ENCODE measurements at places on chromosomes 6 and 20.

- no peak for DNase-seq
These were observed 5.4 kb downstream of the NELFCD start for GRCh38 chr20:58986286-58986967.

DNA sequence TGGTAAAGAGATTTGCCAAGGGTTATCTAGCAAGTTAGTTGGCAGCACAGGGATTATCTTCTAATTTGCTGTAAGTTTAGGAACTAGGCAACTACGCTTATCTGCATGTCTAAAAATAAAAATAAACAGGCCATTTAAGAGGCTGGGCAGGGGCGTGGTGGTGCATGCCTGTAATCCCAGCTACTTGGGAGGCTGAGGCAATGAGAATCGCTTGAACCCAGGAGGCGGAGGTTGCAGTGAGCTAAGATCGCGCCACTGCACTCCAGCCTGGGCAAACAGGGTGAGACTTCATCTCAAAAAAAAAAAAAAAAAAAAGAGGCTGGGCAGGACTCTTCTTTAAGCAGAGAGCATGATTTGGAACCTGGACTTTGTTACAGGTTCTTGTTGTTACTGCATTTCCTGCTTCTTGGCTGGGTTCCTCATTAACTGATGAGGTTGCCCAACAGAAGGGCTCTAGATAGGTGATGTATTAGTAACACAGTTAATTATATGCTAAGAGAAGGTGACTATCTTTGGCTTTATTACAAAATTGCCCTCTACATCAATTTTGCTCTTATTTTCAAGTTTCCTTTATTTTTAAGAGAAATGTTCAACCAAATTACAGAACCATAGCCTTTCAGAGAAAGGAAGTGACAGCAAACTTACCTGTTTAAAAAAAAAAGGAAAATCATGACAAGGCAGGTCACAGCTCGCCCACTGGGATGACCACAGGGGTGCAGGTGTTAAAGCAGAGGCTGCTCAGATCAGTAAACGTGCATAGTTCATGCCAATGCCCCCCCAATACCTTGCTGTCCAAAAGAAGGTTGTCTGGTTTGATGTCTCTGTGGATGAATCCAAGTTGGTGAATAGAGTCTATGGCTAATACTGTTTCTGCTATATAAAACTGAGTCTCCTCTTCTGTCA lies 32.5 kb downstream of the STK38 start:
- no peak for DNase-seq

- DNase-seq = no peak
These were observed 279.3 kb downstream of the HACE1 start for GRCh38 chr6:104580452-104580851.

DNA sequence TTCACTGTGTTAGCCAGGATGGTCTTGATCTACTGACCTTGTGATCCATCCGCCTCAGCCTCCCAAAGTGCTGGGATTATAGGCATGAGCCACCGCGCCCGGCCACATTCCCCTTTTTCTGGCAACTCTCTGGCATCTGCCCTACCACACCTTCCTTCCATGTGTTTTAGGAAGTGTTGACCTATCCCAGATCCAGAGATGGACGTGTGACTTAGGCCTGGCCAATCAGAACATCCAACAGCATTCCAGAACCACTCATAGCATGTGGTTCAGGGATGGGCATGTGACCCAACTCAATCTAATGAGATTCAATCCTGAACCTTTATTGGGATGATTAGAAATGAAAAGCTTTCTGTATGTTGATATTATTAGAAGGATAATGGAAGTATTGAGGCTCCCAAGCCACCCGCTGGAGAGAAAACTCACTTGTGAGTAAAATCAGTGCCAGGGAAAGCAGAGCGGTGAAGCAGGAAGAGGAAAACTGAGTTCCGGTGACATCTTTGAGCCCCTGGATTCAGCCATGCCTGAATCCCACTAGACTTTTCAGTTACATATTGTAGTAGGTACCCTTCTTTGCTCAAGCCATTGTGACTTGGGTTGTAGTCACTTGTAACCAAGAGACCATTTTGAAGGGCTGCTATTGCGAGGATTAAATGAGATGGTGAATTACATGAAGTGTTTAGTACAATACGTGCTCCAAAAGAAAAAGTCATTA lies 42.8 kb upstream of the ARFGEF2 start:
- DNase-seq = no peak

- DNase-seq = no peak
These were observed 8.1 kb downstream of the SYCP2L start for GRCh38 chr6:10894958-10895357.

- no peak for DNase-seq
These were observed 9.8 kb upstream of the AMD1 start for GRCh38 chr6:110864824-110865223.

- DNase-seq = no peak
These were observed 94.6 kb downstream of the FOXA2 start for GRCh38 chr20:22489626-22490286.

- DNase-seq = no peak
These were observed 121.7 kb downstream of the MRPL14 start for GRCh38 chr6:44005507-44005903.

DNA sequence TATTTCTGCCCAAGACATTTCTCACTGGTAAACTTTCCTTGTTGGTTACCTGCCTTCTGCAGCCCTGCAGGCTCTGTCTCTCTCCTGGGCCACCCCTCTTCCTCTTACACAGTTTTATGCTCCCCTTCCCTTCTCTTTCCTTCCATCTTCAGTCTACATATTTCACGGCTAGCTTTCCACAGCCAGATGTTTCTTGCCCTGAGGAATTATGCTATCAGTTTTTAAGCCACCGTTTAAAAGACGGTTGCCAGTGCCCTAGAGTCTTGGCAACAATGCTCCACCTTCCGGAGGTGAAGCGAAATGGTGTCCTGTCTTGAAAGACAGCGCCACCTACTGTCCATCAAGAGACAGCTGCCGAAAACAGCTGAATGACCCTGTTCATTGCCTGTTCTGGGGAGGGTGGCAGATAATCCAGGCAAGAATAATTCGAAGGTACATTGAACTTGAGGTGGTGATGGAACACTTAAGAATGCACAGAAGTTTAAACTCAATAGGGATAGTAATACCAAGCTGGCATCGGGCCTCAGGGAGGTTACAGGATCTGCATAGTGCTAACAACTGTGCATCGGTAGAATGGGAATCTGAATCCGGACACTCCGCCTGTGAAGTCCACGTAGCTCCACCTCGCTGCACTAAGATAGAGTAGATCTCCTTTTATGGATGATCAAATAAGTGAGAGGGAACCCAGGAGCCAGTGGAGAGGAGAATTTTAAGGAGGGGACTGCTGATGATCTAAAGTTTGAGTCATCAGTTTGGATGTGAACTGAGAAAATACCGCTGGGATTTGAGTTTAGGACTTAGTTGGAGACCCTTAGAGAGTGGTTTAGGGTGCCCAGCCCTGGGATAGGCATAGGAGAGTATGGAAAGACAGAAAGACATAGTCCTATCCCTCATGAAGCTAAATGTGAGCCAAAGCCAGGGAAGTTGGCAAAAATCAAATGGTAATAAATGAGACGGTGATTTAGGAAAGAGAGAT lies 4.8 kb upstream of the TRIM40 start:
- DNase-seq = peak; percentile 46

DNA sequence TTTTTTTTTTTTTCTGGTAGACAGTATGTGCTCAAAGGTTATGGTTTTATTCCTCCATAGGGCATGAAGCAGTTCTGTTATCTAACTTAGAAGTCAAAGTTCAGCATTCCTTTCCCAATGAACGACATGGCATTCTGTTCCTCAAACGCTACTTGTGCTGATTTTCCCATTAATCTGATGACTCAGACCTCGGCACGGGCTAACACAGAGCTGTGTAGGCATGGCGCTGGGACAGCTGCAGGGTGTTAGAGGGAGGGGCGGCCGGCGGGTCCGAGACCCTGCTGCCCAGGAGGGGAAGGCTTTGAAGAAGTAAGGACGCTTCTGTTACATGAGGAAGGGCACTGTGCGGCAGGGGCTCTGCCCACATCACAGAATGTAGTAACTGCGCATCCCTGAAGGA lies 93.6 kb upstream of the AGPAT4 start:
- DNase-seq = no peak

DNA sequence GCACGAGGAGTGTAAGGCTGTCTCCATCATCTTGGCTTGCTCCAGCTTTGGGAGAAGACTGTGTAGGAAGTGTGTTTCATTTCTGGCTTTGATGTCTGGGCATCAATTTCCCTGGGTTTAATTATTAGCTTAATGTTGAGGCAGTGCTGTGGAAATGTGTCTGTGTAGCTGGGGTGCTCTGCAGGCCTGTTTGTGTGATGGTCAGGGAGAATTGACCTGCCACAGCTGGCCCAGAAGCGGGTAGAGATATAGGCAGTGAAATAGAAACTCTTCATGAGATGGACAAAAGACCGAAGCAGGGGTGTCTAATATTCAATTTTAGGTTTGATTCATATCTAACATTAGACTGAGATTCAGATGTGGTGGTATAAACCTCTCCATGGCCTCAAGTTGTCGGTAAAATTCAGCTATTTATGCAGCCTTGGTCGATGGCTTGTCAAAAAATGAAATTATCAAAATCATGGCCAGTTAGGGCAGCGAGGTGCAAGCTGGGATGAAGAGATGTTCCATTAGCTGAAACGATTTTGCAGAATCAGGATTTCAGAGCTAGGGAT lies 95.3 kb upstream of the SNX9 start:
- no peak for DNase-seq

DNA sequence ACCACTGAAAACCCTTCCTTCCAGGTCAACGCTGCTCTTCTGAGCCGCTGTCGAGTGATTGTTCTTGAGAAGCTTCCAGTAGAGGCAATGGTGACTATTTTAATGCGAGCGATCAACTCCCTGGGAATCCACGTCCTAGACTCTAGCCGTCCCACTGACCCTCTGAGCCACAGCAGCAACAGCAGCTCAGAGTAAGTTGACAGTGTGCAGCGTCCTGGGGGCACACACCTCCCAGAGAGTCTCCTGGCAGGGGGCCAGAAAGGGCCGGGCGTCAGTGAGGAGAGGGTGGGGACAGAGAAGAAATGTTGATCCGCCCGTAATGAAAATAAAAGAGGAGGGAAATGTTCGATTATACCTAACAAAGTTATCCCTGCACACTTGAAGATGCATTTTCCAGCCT lies 5.0 kb downstream of the WRNIP1 start:
- DNase-seq = no peak

GRCh38 chr6:143155681-143156080 lies 95.0 kb downstream of the AIG1 start:
- DNase-seq = no peak

DNA sequence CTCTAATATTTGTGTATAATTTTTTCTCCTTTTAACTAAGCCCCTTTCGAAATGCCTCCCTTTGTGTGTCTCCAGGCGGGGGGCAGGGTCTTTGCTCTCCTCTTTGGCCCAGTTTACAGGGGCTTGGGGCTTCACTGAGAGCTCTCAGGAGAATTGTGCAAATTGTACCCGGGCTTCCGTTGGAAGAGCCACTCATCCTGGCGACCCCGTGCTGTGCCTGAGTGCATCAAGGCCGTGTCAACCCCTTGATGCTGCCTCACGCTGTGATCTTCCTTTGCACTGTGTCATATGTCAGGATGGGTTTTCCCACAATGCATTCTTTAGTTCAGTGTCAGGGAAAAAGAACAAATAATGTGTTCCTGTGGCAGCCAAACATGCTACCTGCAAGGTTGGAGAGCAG lies 118.0 kb upstream of the POU3F2 start:
- no peak for DNase-seq
